ENCODE measurements at places on chromosomes 12 and 14.

GRCh38 chr12:19967431-19967830 is 400.9 kb upstream of the PDE3A start:
- DNase-seq: no peak

DNA sequence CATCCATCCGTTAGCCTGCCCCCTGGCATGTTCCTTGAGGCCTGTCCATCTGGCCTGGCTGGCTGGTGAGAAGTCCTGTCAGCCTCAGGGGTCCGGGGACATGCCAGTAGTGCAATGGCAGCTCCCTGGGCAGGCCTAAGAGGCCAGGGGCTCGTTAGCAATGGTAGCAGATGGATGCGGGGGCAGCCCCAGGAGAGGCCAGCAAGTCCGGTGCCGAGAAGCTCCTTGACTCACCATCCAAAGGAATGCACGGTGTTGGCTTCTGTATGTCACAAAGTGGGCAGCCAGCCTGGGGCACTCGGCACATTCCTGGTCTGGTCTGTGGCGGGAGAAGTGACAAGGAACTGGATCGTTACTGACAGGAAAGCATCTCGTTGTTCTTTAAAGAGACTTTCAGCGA is 319.9 kb downstream of the CACNA1C start:
- DNase-seq: no peak

- no peak for DNase-seq
Observed at GRCh38 chr14:102898298-102898697, 24.2 kb upstream of the AMN start.

DNA sequence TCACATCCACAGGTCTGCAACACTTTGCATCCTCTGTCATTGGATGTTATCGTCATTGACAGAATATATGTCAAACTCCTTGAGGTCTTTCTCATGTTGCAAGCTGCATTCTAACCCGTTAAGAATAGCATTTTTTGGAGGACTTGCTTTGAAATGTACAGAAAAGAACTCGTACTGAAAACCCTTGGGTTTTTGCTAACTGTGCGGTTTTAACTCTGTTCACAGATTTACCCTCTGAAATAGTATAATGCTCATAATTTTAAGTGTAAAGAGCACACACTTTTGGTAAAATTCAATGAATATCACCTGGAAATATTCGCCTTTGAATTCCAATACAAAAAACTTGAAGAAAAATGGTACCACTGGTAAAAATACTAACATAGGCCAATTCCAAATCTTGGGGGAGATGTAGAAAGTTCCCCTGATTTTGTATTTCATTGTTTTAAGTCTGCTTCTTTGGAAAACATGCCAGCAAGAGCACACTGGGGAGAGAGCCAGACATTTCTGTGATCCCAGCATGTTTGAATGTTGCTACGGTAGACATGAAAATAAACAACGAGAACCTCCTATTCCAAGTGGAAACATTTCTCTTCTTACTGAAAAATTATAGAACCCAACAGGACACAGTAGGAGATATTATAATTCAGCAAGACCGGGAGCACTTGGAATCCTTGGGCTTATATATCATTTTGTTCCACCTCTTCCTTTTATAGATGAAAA is 446.0 kb downstream of the AEBP2 start:
- DNase-seq: no peak

GRCh38 chr12:117041798-117042170 is 57.4 kb downstream of the TESC start:
- DNase-seq: no peak

GRCh38 chr12:90959538-90960139 is 4.7 kb upstream of the CCER1 start:
- peak; percentile 43 for DNase-seq

DNA sequence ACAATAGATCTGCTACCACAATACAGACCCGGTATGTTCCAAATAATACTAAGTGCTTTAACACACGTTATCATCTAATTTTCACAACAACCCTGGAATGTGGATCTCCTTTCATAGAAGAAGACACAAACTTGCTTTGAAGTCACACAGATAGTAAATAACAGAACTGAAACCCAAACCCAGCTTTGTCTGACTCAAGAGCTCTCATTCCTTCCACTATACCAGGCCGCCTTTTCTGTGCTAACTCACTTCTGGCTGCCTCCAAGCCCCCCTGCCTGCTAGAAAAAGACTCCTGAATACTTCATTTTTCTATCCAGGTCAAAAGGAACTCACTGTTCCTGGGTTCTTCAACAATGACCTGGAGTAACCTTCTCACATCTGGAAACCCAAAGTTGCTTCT is 37.8 kb downstream of the PRPF40B start:
- DNase-seq: no peak

Data from SK-N-SH (cell line).